Trophoblast cell (in vitro differentiated cells and primary cell): ENCODE measurements at places on chromosomes 2 and 18.
A peak's percentile ranks its signal among the peaks of the same experiment; 100 is the strongest.

DNA sequence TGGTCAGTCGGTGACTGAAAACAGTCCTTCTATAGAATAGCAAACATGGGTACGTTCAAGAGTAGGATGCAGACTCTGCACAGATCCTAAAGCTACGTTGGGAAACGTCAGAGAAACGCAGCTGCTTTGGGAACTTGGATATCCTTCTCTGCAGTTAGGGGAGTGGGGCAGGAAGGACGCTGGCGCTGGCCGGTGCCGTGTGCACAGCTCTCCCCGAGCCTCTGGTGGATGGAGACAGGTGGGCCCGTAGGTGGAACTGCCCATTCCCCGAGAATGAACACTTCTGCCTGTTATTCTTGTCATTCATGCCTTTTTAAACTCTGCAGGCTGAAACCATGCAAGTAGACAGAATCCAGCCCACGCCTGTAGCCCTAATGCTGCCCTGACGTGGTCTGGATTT, 91.7 kb upstream of the MBOAT2 start:
- no peaks in the 10 kb centered on the region for H3K27me3 ChIP-seq
- no peak for DNase-seq
- no peaks in the 10 kb centered on the region for H3K36me3 ChIP-seq
- no peak overlapping the region for H3K4me3 ChIP-seq
- no peak overlapping the region for H3K27ac ChIP-seq

DNA sequence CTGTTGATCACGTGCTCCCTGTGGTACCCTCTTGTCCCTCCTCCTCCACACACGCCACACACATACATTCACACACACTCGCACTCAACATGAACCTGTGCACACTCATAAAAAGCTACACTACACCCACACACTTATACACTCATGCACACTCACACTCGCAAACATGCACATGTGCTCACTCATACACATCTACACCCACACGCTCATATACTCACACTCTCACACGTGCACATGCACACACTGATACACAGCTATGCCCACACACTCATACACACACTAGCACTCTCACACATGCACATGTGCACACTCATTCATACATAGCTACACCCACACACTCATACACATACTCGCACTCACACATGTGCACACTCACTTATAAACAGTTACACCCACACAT, 113.6 kb downstream of the LRATD1 start:
- no peaks in the 10 kb centered on the region for H3K36me3 ChIP-seq
- peaks cover 4% of the 10 kb centered on the region for H3K4me1 ChIP-seq
- H3K27me3 ChIP-seq: no peaks in the 10 kb centered on the region
- DNase-seq: no peak
- no peak overlapping the region for H3K27ac ChIP-seq

DNA sequence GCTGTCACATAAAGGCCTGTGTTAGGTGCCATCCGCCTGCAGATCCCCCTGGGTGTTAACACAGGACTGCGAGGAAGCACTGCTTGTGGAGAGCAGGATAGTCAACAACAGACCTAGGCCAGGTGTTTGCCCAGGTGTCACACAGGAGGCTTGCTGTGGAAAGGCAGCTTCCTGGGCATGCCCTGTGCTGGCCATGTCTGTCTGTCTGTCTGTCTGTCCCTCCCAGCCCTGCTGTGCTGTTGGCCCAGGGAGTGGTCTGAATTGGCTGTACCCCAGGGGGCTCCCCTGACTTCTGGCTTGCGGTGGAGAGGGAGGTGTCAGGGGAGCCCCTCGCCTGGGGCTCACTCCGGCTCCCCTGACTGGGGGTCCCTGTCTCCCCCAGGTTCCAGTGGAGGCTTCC, 53.2 kb downstream of the SH3BP4 start:
- H3K4me1 ChIP-seq: peaks cover 52% of the 10 kb centered on the region
- H3K4me3 ChIP-seq: no peak overlapping the region
- no peak for DNase-seq
- no peaks in the 10 kb centered on the region for H3K27me3 ChIP-seq

GRCh38 chr2:8984855-8985254, 18.6 kb downstream of the MBOAT2 start:
- no peaks in the 10 kb centered on the region for H3K4me1 ChIP-seq
- DNase-seq: no peak
- H3K27ac ChIP-seq: no peak overlapping the region
- H3K27me3 ChIP-seq: no peaks in the 10 kb centered on the region

DNA sequence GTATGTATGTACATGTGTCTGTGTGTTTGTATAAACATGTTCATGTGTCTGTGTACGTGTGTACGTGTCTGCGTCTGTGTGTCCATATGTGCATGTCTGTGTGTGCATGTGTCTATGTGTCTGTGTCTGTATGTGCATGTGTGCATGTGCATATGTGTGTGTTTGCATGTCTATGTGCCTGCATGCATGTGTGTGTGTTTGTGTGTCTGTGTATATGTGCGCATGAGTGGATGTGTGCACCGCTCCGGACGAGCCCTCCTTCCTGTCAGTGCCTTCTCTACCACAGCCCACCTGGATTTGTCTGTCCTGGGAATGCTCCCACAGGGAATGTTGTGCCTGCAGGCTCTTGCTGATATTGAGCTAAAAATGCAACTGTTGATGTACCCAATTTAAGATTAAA, 113.3 kb upstream of the EPC2 start:
- peak overlapping the region; percentile 11 for H3K4me3 ChIP-seq
- no peak overlapping the region for H3K27ac ChIP-seq
- no peak for DNase-seq
- H3K36me3 ChIP-seq: no peaks in the 10 kb centered on the region

- H3K4me1 ChIP-seq: peaks cover 6% of the 10 kb centered on the region
- no peaks in the 10 kb centered on the region for H3K36me3 ChIP-seq
- H3K4me3 ChIP-seq: peak overlapping the region; percentile 96
- H3K27ac ChIP-seq: peak overlapping the region; percentile 90
Observed at GRCh38 chr18:9914334-9914583, 443 bp downstream of the VAPA start.

DNA sequence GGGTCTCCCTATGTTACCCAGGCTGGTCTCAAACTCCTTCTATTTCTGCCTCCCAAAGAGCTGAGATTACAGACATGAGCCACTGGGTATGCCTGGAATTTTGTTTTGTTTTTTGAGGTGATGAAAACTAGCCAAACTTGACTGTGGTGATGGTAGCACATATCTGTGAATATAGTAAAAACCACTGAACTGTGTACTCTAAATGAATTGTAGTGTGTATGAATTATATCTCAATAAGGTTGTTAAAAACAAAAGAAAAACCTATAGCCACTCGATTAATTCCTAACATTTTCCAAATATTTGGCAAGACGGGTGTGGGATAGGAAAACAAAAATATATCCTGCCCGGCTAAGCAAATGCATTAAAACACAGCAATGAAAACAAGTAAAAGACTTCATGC, 1302.3 kb upstream of the CHAC2 start:
- DNase-seq: no peak
- H3K4me1 ChIP-seq: no peaks in the 10 kb centered on the region
- no peak overlapping the region for H3K27ac ChIP-seq
- no peak overlapping the region for H3K4me3 ChIP-seq

DNA sequence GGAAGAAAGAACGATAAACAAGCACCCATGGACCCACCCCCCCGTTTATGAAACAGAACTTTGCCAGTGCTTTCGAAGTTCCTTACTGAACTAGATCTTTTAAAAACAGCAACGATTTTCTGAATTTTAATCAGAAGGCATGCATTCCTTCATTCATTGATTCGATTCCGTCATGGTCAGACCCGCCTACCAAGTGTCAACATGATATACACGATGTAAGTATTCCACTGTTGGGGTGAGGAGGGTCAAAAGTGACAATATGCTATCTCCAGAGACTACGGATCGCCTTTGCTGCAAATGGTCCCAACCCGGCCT, 316 bp upstream of the FMNL2 start:
- H3K36me3 ChIP-seq: no peaks in the 10 kb centered on the region
- no peak for DNase-seq
- H3K27me3 ChIP-seq: no peaks in the 10 kb centered on the region
- H3K4me1 ChIP-seq: peaks cover 3% of the 10 kb centered on the region
- H3K4me3 ChIP-seq: no peak overlapping the region
